ENCODE measurements at places on chromosomes 1 and 21.

DNA sequence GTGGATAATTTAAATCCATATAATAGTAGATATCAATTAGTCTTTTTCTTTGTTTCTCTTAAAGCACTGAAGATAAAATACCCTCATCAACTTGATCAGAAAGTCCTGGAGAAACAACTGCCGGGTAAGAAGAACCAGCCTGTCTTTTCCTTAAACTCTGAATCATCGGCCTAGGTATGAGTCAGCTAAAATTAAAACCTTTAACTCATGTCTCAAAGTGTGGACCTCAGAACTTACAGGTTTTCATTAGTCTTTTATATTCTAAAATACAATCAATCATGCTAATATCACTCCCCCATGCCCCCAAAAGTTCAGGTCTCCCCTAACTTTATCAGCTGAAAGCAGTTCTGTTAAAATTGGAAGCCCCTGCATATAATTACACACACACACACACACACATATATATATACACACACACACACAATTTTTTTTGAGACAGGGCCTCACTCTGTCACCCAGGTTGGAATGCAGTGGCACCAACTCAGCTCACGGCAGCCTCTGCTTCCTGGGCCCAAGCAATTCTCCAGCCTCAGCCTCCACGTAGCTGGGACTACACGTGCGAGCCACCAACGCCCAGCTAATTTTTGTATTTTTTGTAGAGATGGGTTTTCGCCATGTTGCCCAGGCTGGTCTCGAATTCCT, 61.3 kb downstream of the B3GALNT2 start:
- peak; percentile 28 for ATAC-seq

DNA sequence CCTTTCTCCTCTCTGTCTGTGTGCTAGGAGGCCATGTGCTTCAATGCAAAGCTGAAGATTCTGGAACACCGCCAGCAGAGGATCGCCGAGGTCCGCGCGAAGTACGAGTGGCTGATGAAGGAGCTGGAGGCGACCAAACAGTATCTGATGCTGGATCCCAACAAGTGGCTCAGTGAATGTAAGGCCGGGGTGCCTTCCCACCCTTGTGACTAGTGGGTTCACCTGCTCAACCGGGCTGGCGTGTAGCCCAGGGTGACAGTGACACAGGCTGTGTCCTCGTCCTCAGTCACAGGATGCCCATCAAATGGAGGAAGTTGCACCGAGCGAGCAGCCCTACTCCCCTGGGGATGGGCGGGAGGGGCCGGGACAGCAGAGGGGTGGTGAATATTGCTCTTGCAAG, 544.1 kb downstream of the KIF26B start:
- no peak for ATAC-seq

DNA sequence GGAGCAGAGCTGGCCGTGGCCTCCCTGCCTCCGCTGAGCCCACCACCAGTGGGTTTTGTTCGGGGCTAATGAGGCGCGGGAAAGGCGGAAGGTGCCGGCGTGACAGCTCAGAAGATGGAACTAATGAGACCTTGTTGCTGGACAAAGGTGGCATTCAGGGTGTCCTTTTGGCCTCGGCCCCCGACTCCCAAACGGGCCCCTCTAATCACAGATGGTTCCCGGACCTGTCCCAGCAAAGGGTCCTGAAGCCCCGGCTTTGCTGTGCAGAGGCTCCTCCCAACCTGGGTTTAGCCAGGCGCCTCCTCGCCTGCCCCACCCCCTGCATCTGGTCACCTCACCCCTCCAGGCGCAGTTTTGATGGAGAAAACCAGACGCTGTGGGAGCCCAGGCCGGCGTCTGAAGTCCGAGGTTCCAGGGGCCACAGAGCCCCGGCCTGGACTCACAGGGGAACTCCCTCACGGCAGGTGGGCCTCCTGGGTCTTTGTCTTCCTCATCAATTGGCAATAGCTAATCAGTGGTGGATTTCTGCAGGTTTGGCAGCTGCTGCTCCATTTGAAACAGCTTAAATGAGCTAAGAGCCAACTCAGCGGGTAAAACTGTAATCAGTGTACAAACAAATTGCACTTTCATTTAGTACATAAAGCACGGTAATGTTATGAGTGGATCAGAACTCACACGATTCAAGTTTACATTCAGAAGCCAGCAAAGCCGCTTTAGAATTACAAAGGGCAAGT, 44.3 kb upstream of the ADARB1 start:
- ATAC-seq = peak; percentile 9

DNA sequence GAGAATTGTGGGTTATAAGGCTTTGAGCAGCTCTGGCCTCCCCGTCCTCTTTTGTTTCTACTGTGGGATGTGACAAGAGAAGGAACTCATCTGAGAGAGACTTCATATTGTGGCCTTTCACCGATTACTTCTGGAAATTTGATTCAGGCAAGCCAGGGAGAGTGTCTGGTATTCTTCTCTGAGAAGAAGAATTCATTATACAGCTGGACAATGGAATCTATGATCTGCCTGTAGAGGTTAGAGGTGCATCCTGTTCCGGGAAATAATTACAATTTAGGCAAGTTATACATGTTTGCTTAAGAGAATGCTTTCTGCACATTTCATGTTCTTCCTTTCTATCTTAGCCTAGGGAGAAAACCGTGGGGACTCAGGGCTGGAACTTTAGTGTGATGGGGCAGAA, 12.8 kb upstream of the RNU1-2 start:
- ATAC-seq = no peak

DNA sequence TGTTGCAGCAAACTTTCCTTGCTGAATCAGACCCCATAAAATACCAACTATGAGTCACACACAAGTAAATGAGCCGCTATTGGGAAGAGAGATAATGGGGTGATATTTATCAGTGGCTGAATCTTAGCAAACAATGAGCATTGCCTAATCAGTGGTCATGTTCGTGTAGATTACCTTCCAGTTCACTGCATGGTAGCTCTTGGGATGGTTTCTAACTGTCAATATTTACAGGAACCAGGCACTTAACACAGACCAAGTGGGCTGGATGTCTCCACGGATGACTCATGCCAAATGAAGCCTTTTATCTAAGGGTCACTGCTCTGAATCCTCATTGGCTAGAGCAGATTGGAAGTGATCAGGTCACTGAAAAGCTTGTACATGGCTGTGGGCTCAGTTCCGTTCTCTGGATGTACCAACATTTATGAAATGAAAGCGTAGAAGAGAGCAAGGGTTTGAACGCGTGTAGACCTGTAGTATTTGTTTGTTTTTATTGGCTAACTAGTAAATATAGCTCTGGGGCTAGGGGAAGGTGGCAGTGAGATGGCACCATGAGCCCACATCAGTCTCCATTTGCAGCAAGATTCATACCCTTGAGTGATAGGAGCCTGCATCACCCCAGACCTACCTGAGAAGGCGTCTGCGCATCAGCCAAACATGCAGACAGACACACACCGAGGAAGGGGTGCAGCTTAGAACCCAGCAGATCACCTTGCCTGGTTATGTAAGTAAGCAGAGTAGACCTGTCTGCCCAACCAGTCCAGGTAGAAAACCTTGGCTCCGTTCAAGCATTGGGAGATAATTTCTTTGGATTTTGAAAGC, 153.3 kb downstream of the TOMM20 start:
- no peak for ATAC-seq

- ATAC-seq = no peak
These were observed 174.1 kb upstream of the ETV3 start for GRCh38 chr1:157312082-157312812.

DNA sequence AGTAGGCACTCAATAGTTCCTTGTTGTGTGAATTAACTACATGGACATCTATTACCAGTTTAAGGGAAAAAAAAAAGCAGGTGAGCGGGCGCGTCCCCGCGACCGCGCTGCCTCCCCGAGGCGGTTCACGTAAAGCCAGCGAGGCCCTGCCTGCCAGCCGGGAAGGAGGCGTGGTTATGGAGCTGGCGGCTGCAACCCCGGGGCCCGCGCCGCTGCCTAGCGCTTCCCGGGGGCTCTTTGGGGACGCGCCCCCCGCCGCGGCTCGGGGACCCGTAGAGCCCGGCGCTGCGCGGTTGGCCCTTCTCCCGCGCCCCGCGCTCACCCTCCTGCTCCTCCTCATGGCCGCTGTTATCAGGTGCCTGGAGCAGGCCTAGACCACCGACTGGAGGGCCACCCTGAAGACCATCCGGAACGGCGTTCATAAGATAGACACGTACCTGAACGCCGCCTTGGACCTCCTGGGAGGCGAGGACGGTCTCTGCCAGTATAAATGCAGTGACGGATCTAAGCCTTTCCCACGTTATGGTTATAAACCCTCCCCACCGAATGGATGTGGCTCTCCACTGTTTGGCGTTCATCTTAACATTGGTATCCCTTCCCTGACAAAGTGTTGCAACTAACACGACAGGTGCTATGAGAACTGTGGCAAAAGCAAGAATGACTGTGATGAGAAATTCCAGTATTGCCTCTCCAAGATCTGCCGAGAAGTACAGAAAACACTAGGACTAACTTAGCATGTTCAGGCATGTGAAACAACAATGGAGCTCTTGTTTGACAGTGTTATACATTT, 2.6 kb upstream of the CC2D1B start:
- ATAC-seq = no peak

GRCh38 chr1:145846201-145846612, 777 bp downstream of the NUDT17 start:
- ATAC-seq = peak; percentile 27

GRCh38 chr1:82978461-82979324, 1020.2 kb downstream of the TTLL7 start:
- ATAC-seq = no peak

DNA sequence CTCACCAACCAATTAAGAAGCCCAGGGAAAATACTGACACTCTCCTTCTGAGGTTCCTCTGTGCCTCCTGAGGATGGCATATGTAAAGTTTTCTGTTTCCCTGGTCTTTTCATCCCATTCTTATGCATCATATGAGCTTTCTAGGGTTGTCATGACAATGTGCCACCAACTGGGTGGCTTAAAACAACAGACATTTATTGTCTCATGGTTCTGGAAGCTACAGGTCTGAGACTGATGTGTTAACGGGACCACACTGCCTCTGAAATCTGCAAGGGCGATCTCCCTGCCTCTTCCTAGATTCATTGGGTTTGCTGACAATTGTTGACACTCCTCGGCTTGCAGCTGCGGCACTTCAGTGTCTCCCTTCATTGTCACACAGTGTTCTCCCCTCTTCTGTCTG, 308.4 kb downstream of the RGS7 start:
- ATAC-seq = no peak

DNA sequence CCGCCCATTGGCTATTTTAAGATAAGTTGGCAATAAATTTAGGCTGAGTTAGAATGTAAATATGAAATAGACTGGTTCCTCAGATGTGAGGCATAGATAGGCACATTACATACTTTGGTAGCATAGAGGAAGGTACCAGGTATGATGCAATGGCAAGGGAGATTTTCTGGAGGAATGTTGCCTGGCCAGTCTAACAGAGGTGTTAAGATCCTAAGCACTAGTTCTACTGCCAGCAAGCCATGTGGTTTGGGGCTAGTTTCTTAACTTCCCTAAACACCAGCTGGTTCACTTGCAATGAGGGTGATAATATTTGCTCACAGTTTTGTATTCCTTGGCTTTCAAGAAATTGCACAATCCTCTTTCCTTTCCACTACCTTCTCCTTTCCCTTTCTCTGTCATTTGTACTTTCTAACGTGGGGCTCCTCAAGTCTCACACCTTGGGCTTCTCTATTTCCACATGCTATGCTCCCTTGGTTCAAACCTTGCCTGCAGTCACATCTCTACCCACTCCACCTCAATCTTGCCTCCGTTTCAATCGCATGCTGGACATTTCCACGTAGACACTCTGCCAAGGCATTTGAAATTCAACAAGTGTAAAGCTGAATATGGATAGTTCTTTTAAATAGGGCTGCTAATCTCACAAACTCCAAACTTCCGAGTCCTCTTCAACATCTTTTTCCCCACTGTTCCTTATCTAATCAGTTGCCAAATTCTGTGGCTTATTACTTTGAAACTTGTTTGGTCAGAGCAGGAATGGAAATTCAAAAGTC, 4.7 kb upstream of the CD55 start:
- no peak for ATAC-seq

DNA sequence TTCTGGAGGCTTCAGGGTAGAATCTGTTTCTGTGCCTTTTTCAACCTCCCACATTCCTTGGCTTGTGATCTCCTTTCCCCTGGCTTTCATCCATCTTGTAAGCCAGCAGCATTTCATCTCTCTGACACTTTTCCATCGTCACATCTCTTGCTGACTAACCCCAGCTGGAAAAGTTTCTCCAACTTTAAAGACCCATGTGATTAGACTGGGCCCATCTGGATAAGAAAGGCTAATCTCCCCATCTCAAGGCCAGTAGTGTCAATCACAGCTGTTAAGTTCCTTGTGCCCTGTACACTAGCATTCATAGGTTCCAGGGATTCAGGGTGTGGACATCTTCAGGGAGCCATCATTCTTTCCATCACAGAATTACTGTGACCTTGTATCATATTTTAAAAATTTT, 452.1 kb downstream of the TTLL7 start:
- no peak for ATAC-seq

- ATAC-seq = no peak
These were observed 49.2 kb downstream of the PLXNA2 start for GRCh38 chr1:208194944-208195343.

DNA sequence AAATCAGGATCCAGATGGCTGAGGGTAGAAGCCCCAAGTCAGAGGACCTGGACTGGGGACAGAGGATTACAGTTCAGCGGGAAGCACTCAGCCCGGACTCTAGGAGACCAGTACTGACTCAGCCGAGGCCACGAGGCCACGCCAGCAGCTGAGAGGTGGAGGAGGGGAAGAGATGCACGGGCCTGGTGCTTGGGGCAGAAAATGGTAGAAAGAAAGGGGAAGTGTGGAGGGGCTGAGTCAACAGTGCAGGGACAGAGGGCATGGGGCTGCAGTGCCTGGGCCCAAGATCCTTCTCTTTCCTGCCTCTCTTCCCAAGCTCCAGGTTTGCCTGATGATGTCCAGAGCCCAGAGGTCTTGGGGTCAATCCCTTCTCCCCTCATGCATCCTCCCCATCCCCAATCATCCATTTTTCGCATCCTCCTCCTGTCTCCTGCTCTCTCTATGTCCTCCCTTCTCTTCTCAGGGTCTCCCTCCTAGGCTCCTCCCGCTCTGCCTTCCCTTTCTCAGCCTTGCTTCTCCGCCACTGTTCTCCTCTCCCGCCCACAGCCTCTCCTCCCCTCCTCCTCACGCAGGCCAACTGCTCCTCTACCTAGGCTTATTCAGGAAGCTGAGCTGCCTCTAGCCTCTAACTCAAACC, 7.7 kb downstream of the ARHGEF2 start:
- ATAC-seq = peak; percentile 76

- ATAC-seq = no peak
These were observed 6.8 kb upstream of the C1orf210 start for GRCh38 chr1:43292216-43292615.

DNA sequence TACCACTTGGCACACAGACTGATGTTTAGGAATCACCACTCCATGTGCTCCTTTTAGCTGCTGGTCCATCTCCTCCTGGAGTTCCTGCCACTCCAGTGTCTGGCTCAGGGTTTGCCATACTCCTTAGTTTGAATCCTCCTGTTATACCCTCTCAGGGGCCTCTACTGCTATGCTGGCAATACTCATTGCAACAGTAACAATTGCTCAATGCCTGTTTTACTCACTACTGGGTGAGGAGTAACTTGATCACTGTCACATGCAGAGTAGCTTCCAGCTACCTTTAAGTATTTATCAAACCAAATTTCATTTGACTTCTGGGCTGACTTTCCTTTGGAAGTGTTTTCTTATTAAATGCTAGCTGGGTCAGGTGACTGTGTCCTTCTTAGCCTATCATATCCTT, 107.2 kb upstream of the WLS start:
- ATAC-seq = no peak

- no peak for ATAC-seq
These were observed 127.2 kb upstream of the ADAR start for GRCh38 chr1:154735061-154735803.

GRCh38 chr1:164772635-164773034, 213.7 kb downstream of the PBX1 start:
- no peak for ATAC-seq
